ENCODE measurements at places on chromosomes 6 and 20.

DNA sequence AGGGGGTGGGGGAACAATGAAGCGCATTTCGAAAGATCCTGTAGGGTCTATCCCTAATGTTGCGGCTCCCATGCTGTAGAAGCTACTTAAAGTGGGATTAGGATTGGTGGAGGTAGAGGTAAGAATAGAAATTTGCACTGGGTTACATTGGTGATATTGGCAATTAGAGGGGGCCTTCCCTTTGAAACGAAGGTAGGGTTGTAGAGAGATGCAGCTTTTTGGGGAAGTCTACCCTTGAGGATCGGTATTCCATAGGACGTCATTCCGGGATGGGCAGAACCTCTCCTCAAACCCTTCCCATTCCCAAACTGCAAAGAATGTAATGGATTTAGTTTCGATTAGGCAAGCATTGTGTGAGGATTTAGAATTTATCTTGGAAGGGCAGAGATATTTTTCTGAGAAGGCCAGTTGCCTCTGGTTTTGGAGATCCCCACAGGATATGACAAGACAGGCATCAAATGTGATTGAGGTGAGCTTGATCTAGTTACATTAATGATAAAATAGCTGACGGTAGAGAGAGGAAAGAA is 5.4 kb upstream of the ZNFX1 start:
- DNase-seq: peak; percentile 51

- DNase-seq: no peak
Measured at GRCh38 chr20:11035211-11035610, 361.4 kb upstream of the JAG1 start.

GRCh38 chr20:12327205-12327604 is 409.5 kb downstream of the BTBD3 start:
- no peak for DNase-seq

GRCh38 chr6:126113261-126113660 is 126.9 kb downstream of the TRMT11 start:
- no peak for DNase-seq

DNA sequence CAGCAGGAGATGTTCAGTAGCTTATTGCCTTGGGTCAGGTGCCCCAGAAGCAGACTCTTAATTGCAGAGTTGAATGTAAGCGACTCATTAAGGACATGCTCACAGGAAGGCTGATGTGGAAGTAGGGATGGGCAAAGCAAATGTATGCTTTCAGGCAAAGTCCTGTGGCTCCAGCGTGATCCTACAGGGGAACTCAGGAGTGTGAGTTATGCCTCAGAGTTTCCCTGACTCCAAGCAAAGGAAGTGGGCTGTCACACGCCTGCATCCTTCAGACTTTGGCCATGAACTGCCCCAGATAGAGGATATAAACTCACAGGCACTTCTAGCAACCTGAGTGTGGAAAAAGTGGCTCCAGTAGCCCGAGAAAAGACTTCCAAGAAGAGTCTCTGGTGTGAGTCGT is 64.9 kb upstream of the ZNF133 start:
- no peak for DNase-seq

GRCh38 chr6:149728499-149729234 is 10.8 kb upstream of the LATS1 start:
- DNase-seq: no peak

GRCh38 chr20:44969300-44969894 is 3.1 kb downstream of the STK4 start:
- DNase-seq: peak; percentile 26

DNA sequence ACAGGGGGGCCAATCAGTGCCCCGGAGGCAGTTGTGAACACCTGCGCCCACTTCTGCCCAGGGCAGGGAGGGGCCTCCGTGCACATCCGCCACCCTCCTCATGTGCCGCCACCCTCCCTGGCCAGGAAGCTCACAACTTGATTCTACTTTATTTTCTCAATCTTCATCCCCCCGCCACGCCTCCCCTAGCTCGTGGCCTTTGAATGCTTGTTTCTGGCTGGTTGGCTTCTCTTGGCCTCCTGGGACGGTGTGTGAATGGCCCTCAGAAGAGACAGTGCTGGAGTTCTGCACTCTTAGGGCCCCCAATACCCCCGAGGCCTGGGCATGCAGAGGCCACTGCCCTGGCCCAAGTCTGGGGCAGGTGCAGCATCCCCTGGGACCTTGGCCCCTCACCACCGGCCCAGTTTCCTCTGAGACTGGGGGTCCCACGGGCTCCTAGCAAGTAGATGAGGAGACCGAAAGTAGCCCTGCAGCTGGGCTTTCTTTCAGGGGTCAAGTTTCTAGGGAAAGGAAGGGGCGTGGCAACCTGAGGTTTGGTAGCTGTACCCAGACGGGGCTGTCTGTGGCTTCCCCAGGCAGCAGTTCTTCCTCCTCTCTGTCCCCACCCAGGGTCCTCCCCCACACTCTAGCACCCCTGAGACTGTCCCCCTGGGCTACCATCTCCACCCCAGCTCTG is 1.3 kb downstream of the RGS19 start:
- peak; percentile 95 for DNase-seq

DNA sequence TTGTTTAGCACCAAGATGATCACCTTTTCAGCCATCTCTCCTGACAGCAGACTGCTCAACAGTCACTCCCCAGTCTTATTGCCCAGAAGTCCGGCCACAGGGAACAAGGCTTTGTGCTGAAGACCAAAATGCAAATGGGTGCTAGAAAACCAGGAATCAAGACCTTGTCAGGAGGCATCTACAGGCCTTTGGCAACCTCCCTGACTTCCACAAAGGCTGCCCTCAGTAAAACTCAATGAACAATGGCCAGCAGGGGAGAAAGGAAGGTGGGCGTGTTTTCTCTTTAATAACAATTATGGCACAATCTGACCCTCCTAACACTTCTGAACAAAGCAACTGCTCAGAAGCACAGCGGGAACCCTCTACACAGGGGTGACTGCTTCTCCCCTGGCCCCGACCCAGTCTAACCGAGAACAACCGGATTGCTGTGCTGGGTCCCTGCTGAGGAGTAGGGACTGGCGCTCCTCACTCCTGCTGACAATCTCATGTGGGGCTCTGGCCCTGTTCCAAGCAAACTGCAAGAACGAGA is 41.6 kb downstream of the PLCG1 start:
- DNase-seq: no peak

Data from NAMALWA (cell line).